ENCODE measurements at places on chromosomes 11 and 22.

DNA sequence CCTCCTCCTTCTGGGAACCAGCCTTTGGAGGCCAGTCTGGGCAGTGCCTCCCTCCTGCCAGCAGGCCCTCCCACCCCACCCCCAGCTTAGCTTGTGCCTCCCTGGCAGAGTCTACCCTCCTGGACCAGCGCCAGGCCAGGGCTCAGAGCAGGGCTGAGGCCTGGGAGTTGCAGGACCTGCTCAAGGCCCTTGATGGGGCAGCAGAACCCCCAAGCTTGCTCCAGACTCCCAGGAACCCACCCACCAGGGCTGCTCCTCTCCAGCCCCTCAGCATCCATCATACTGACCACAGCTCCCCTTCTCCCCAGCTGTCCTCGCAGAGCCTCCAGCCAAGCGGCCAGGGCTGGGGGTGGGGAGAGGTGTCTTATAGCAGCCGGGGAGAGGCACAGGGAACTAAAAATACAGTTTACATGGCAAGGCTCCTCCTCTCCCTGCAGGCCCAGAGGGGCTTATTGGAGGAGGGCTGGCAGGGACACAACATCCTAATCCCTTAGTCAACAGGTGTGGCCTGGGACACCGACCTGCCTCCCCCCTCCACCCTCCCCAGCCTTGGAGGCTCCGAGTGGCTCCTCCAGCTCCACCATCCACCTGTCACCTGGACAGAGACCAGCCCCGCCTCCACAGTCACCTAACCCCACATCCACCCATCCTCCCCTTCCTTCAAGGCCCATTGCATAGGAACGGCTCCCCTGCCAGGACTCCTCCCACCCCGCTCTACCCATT is 5.2 kb upstream of the MB start:
- DNase-seq = no peak

DNA sequence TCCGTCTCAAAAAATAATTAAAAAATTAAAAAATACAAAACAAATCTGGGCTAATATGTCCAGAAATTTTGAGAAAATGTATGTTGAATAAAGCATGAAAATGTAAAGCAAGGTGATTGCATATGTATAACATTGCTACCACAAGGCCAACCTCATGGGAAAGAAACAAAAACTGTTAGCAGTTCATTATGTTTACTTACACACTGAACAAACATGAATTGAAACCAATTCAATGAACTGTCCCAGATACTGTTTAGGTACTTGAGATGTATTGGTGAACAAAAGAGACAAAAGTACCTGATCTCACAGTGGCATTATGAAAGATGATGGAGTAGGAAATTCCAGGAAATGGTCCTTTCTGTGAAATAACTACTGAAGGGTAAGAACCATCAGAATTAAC is 43.8 kb upstream of the IGLL5 start:
- DNase-seq = no peak

DNA sequence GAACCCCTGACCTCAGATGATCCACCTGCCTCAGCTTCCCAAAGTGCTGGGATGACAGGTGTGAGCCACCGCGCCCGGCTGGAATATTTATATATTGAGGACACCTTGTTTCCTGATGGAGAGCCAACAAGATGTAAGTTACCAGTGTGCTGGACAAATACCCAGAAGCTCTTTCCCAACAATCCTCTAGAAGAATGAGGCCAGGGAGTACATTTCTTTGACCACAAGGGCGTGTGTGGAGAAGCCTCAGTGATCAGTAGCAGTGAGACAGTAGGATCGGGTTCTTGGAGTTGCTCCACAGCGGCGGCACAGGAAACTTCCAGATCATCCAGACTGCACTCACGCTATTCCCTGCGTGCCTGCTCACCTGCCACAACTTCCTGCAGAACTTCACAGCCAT is 10.3 kb upstream of the POLA2 start:
- no peak for DNase-seq

DNA sequence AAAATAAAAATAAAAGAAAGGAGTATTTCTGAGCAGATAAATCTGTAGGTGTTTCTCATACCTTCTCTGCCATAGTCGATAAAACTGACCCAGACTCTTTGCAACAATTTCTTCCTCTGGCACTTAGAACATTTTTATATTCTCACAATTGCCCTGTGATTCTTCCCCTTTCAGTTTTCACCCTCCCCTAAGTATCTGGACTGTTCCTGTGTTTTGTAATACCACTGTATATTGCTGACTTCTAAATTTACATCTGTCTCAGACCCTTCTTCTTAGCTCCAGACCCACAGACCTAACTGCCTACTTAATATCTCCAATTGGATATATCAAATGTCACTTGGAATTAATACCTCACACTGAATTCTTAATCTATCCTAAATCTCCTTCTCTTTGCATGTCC is 133.4 kb upstream of the DDI1 start:
- DNase-seq = peak; percentile 51

GRCh38 chr11:103676413-103676812 is 360.0 kb upstream of the DDI1 start:
- DNase-seq = no peak

DNA sequence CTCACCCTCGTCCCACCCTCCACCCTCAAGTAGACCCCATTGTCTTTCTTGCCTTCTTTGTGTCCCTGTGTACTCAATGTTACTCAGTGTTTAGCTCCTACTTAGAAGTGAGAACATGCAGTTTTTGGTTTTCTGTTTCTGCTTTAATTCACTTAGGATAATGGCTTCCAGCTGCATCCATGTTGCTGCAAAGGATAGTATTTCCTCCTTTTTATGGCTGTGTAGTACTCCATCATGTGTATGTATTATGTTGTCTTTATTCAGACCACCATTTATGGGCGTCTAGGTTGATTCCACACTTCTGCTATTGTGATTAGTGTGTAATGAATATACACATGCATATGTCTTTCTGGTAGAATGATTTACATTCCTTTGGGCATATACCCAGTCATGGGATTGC is 73.6 kb downstream of the SIK2 start:
- DNase-seq = no peak

DNA sequence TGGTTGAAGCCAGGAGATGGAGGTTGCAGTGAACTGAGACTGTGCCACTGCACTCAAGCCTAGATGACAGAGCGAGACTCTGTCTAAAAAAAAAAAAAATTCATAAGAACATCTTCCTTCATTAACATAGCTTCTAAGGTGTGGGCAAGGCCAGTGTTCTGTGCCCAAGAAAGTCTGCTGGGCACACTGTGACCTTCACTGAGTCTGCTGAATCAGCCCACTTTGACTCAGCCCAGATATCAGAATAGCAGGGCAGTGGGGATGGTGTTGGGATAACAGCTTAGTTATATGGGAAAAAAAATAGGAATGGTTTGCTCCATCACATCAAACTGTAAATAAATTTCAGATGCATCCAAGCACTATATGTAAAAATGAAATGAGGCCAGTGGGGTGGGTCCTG is 32.4 kb upstream of the XBP1 start:
- DNase-seq = no peak

DNA sequence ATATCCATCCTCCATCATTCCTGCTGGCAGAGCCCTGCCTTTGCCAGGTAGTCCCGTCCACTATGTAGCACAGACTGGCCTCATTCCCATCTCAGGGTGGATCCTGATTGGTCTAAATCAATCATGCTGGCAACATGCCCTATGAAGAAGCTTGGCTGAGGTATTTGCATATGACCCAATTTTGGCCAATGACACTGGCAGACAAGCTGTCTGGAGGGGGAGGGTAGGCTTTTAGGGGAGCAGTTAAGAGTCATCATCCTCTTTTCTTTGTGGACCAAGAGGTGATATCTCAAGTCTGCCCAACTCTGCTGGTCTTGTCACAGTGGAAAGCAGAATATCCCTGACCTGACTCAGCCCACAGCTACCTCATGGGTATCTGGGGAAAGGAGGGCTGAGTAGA is 5.1 kb downstream of the CCDC89 start:
- no peak for DNase-seq

DNA sequence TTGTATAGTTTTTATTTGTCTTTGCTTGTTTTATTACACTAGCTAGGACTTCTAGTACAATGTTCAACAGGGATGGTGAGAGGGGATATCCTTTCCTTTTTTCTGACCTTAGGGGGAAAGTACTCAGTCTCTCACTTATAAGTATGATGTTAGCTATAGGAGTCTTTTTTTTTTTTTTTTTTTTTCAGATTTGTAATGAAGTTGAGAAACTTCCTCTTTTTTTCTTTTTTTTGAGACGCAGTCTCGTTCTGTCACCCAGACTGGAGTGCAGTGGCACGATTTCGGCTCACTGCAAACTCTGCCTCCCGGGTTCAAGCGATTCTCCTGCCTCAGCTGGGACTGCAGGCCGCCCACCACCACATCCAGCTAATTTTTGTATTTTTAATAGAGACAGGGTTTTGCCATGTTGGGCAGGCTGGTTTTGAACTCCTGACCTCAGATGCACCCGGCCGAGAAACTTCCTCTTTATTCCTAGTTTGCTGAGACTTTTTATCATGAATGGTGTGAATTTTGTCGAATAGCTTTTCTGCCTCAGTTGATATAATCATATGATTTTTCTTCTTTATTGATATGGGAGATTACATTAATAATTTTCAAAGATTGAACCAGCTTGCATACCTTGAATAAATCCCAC is 10.9 kb downstream of the TRIM22 start:
- DNase-seq = peak; percentile 23

DNA sequence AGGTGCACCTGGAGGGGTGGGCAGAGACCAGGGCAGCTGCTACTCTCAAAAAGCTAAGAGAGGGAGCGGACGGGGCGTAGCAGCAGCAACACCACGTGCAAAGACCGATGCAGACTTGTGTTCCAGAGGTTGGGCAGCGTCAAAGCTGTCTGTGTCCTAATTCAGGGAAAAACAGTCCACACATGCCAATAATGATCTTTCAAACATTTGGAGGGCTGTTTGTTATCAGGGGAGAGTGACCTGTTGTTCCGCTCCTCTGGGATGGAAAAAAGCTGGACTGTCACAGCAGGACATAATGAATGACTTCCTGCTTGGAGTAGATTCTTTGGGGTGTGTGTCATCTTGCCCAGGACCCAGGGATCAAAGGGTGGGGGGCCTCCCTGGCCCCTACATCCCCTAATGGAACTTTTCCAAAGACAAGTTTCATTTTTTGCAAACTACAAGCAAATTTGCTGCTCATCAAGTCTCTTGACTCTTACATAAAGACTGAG is 6.2 kb upstream of the FBLN1 start:
- DNase-seq = no peak

DNA sequence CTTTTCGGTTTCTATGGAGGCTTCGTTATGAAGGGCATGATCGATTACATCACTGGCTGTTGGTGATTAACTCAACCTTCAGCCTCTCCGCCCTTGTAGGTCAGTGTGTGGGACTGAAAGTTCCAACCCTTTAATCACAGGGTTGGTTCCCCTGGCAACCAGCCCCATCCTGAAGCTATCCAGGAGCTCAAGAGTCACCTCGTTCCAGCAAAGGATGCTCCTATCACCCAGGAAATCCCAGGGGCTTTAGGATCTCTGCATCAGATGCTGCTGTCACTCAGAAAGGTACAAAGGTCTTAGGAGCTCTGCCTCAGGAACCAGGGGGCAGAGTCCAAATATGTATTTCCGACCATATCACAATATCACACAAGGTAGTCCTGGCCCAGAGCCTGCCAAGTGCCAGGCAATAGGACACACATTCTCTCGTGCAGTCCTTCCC is 123.5 kb upstream of the PARVA start:
- no peak for DNase-seq

- peak; percentile 70 for DNase-seq
These were observed 12.7 kb downstream of the MAFF start for GRCh38 chr22:38214302-38215056.

GRCh38 chr11:113332638-113333329 is 18.4 kb downstream of the TTC12 start:
- no peak for DNase-seq

GRCh38 chr11:12007769-12008737 is at the start of gene DKK3:
Gene DKK3, minus strand, starts transcription at chr11:12008626. Its CDS starts 44 bp downstream, at chr11:12008582.
- DNase-seq = no peak

- no peak for DNase-seq
These were observed 91.7 kb upstream of the E2F8 start for GRCh38 chr11:19332476-19332875.

DNA sequence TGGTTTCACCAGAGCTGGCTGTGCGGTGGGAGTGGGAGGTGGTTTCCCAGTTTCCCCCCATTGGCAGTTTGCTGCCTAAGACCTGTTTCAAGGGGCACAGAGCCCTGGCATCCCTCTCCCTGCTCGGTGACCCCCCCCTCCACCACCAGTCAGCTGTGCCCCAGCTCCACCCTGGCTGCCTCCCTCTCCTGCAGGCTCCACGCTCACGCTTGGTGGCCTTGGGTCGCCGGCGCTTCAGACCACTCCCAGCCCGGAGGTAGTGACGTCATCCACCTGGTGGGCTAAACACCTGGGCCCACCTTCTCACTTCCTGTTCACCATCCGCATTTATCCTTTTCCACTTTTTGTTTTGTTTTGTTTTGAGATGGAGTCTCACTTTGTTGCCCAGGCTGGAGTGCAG is 7.8 kb downstream of the GAL start:
- DNase-seq = no peak

DNA sequence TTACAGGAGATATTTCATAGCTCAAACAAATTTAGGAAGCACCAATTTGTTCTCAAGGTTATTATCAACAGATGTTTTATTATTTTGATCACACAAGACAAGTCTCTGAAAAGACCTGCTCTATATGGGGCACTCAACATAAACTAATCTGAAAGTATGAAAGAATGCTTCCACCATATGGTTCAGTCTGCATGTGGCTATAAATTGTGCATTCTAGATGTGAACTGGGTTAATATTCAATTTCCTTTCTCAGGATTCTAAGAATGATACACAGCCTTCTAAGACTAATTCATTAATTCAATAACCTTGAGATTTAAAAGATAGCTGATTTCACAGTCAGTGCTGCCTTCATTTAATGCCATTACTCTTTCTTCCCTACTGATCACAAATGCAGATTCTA is 851.3 kb upstream of the CCDC90B start:
- DNase-seq = no peak

DNA sequence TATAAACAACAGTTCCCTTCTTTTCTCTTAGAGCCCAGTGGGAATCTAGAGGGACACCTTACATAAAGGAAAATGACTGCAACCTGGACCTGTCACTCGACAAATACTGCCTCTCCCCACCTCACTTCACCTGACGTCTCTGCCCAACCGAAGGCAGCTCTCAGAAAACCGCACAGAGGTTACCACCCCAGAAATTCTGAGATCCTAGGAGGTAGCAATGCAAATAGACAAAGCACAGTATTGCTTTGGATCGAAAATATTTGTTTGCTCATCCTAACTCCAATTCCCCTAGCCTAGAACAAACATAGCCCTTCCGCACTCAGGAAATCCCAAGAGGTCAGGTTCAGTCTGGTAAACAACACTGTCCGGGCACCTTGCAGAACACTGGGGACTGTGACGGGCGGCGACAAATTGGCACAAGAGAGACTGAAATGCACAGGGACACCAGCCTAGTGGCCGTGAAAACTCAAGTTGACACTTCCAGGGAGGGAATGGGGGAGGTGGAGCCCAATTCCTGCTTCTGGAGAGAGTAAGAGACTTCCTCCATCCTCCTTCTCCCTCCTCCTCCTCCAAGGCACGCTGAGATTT is 420 bp upstream of the TRIM44 start:
- no peak for DNase-seq

- DNase-seq = no peak
These were observed 45.3 kb downstream of the CCDC34 start for GRCh38 chr11:27317751-27318150.

Data from suppressor macrophage (primary cell).